Aorta (tissue), 5 donors: ENCODE measurements at places on chromosomes 2 and 18. TPM values are rescaled to one million over a fixed set of nuclear protein-coding genes. Genes with fewer than 3 reads are reported as not detected.

- peaks cover 13% of the 10 kb centered on the region for H3K4me1 ChIP-seq
- peak overlapping the region; percentile 89 for H3K27ac ChIP-seq
- DNase-seq, result no peak
- H3K27me3 ChIP-seq, result no peaks in the 10 kb centered on the region
These were observed 134.3 kb downstream of the THADA start for GRCh38 chr2:43461453-43462073.

GRCh38 chr2:119758881-119759450 lies 756 bp upstream of the PTPN4 start:
- no peak for DNase-seq
- no peaks in the 10 kb centered on the region for H3K27me3 ChIP-seq
- peaks cover 6% of the 10 kb centered on the region for H3K4me1 ChIP-seq

- no peaks in the 10 kb centered on the region for H3K36me3 ChIP-seq
- no peak overlapping the region for H3K27ac ChIP-seq
- no peak overlapping the region for H3K4me3 ChIP-seq
- DNase-seq, result no peak
These were observed 40.7 kb upstream of the UPP2 start for GRCh38 chr2:158060835-158061435.

GRCh38 chr18:76463358-76463757 lies 31.7 kb downstream of the ZNF516 start:
- H3K27ac ChIP-seq, result no peak overlapping the region
- no peaks in the 10 kb centered on the region for H3K27me3 ChIP-seq
- no peaks in the 10 kb centered on the region for H3K4me1 ChIP-seq
- H3K4me3 ChIP-seq, result no peak overlapping the region
- no peaks in the 10 kb centered on the region for H3K36me3 ChIP-seq

GRCh38 chr2:149767516-149767974 lies 180.0 kb upstream of the MMADHC start:
- no peak overlapping the region for H3K27ac ChIP-seq
- no peak for DNase-seq
- peaks cover 2% of the 10 kb centered on the region for H3K4me1 ChIP-seq
- no peak overlapping the region for H3K4me3 ChIP-seq
- no peaks in the 10 kb centered on the region for H3K27me3 ChIP-seq

- no peak overlapping the region for H3K4me3 ChIP-seq
- H3K27me3 ChIP-seq, result no peaks in the 10 kb centered on the region
- no peaks in the 10 kb centered on the region for H3K36me3 ChIP-seq
- no peak overlapping the region for H3K27ac ChIP-seq
These were observed 15.5 kb upstream of the MSH6 start for GRCh38 chr2:47767497-47767844.

The TDRD15 gene
- 0.15 TPM for total RNA-seq
